CD4-positive, alpha-beta memory T cell (primary cell): ENCODE measurements at places on chromosomes 5 and 9. TPM values are rescaled to one million over a fixed set of nuclear protein-coding genes. Genes with fewer than 3 reads are reported as not detected.

DNA sequence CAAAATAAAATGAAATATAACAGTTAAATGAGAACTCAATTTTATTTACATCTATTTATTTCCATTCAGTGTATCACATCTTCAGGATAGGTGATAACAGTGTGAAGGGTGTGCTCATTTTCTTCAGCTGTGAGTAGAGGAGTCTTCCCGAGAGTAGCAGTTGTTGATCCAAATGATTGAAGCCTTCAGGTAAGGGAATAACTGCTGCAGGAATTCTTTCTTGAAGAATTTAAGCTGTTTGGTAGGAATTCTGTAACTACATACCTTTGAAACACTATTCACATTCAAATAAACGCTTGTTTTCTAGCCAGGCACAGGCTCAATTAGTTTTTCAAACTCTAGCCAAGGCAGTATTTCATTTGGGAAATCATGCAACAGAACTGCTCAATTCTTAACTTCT, 15.3 kb downstream of the SRP19 start:
- no peak overlapping the region for H3K4me3 ChIP-seq
- H3K36me3 ChIP-seq, result no peaks in the 10 kb centered on the region
- H3K4me1 ChIP-seq, result peaks cover 52% of the 10 kb centered on the region
- H3K27me3 ChIP-seq, result no peaks in the 10 kb centered on the region

DNA sequence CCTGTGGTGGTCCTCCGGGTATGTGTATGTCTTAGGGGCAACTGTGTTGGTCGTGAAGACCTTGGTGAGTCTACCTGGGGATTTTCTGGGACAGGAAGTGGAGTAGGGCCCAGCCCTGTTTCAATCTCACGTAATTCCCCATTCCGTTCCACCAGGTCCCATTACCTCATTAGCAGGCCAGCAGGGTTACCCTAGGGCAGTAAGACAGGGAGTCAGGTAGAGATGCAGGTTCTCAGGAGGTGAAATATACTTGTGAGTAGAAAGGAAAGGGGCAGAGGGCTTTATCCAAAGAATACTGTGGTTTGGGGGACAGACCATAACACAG, 56.5 kb downstream of the MACROH2A1 start:
- no peak for DNase-seq
- no peaks in the 10 kb centered on the region for H3K4me1 ChIP-seq

- H3K4me3 ChIP-seq, result no peak overlapping the region
- no peaks in the 10 kb centered on the region for H3K27me3 ChIP-seq
- H3K4me1 ChIP-seq, result peaks cover 7% of the 10 kb centered on the region
- no peak overlapping the region for H3K27ac ChIP-seq
- DNase-seq, result no peak
- H3K36me3 ChIP-seq, result no peaks in the 10 kb centered on the region
Measured at GRCh38 chr5:127963931-127964330, 119.6 kb upstream of the SLC12A2 start.

DNA sequence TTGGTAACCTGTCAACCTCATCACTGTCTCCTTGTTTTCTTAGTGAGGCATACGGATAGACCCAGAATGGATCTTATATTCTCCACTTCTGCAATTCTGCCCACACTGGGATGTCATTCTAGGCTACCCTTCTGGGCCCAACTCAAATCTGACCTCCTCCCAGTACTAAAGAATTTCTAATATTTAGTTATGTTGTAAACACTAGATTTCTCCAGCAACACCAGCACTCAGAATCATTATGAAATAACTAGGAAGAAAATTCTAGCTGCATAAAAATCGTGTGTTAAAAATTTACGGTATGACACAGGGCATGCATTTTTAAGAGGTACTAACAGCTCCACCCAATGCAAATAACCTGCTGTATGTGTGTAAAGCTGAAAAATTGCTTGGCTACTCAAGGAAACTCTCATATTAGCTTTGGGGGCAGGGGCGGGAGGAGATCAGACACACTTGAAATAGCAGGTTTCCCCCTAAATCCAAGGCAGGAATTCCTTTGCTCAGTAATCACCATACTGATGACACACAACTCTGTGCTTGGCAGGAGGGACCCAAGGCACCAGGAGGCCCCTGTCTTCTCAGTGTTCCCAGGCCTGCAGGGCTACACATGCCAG, 27.3 kb downstream of the MACROH2A1 start:
- no peak overlapping the region for H3K4me3 ChIP-seq
- H3K4me1 ChIP-seq, result peaks cover 15% of the 10 kb centered on the region
- H3K27ac ChIP-seq, result no peak overlapping the region
- peaks cover 35% of the 10 kb centered on the region for H3K36me3 ChIP-seq
- DNase-seq, result no peak

DNA sequence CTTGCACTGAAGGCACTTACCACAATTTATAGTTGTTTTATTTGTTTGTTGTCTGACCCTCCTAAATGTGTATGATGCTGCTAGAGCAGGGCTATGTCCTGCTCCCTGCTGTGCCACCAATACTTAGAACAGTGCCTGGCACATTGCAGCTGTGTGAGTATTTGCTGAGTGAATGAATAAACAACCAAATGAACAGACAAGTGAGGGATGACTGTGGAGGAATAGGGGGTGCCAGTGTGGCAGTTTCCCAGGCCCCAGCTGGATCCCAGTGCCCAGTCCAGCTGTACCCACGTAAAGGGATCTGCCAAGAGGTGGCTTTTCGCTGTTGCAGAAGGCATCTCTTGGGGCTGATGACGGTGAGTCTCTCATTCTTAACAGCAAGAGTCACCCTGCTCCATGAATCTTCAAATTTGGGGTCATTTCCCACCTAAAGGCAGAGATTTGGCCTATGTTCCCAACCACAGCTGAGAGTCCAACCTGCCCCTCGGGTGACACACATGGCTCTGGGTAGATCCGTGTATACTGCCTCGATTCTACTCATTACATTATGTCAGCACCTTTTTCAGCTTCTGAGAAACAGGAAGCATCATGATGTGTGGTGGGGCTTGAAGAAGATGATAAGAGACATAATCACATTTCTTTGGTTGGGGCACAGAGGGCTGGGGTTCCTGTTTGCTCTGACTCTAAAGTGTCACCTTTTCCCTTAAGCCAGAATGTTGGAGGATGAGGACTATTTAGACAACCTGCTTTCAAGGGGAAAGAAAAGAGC, 14.3 kb downstream of the IL5 start:
- H3K27ac ChIP-seq, result no peak overlapping the region
- DNase-seq, result no peak
- peaks cover 16% of the 10 kb centered on the region for H3K4me1 ChIP-seq
- no peaks in the 10 kb centered on the region for H3K36me3 ChIP-seq
- H3K4me3 ChIP-seq, result no peak overlapping the region

The IL3 gene
- not detected for total RNA-seq

The MATR3 gene
- 228 TPM for total RNA-seq

The GARNL3 gene
- 5.9 TPM for total RNA-seq
